ENCODE measurements at places on chromosomes 1 and 21.

GRCh38 chr1:44368471-44369151 lies 13.6 kb upstream of the ERI3 start:
- no peak for DNase-seq

- DNase-seq = no peak
These were observed 4.5 kb downstream of the BEND5 start for GRCh38 chr1:48772211-48772610.

DNA sequence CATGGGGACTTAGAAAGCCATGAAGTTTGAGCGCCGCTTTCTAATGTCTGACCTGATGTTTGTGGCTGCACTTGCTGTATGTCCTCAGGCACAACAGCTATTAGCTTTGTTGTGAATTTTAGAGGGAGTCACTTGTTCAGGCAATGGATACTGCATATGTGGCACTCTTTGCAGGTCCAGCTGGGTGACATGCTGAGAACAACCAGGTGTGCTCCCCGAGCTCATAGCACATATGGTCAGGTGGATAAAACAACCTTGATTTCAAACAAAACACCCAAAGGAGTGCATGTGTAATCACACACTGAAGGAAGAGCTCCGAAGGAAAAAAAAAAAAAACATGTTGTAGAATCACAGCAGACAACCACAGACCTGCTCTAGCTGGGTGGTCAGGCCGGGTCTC lies 178.6 kb downstream of the BACH1 start:
- no peak for DNase-seq

DNA sequence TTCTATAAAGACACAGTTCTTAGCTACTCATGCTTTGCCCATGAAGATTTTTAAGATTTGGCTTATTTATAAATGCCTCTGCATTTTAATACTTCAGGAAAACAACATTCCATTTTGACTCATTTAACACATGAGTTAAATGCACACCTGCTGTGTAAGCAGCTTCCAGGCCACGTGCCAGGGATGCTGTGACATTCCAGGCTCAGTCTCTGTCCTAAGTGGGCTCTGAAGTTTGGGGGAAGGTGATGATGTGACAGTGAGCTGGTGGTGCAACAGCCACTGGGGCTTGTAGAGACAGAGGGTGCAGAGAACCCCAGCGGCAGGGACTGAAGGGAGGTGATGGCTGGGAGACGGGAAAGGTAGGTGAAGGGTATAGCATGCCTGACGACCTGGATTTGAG lies 40.7 kb downstream of the HHAT start:
- DNase-seq = no peak

All from glutamatergic neuron (in vitro differentiated cells).